ENCODE measurements at places on chromosomes 5 and 9.

- DNase-seq = no peak
These were observed 107.7 kb downstream of the CCDC192 start for GRCh38 chr5:127810707-127811490.

DNA sequence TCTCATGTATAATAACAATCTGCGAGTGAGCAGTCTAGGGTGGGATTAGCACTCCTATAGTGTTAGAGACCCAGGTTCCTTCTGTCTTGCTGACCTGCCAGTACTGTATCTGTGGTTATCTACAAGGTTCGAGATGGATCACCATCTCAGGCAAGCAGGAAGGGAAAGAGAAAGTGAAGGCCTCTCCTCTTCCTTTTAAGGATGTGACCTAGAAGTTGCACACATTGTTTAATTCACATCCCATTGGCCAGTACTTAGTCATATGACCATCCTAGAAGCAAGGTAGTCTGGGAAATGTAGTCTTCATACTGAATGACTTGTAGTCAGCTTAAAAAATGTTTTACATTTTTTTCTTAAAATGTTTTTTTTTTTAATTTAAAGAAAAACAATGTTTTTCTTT lies 168.6 kb downstream of the CARTPT start:
- DNase-seq = peak; percentile 51

GRCh38 chr5:126268697-126269315 lies 154.4 kb upstream of the GRAMD2B start:
- DNase-seq = peak; percentile 78

DNA sequence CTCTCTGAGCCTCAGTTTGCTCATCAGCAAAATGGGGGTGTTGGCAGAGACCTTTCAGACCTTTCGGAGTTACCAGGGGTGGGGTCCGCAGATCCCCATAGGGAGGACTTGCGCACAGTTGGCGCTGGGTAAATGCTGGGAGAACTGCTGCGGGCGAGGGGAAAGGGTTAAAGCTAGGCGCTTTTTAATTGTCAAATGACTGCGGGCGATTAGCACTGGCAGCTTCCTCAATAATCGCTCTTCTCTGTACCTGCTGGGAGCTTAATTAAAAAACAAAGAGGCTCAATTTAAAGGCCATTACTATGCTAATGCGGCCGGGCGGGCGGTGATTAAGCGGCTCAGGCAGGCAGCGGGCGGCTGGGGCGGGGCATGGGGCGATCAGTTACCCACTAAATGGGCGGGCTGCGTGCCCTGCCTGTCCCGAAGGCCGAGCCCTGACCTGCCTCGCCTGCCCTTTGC lies 63.0 kb downstream of the LMX1B start:
- peak; percentile 70 for DNase-seq

DNA sequence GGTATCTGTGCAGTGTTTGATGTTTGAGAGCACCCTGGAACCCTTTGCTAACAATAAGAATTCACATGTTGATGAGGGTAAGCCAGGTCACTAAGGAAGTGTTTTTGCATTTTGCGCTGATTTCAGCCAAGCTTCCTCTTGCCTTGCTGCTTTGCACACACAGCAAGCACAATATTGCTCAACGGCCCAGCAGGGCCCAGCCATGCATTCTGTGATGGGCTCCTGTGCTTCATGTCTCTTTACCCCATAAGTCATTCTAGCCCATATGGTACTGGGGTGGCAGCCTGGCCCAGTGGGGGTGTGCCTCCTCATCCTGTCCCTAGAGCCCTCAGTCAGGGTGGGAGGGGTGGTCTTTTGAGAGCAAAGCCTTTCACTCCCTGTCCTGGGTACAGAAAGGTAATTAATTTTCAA lies 481.3 kb downstream of the GADD45G start:
- DNase-seq = no peak

DNA sequence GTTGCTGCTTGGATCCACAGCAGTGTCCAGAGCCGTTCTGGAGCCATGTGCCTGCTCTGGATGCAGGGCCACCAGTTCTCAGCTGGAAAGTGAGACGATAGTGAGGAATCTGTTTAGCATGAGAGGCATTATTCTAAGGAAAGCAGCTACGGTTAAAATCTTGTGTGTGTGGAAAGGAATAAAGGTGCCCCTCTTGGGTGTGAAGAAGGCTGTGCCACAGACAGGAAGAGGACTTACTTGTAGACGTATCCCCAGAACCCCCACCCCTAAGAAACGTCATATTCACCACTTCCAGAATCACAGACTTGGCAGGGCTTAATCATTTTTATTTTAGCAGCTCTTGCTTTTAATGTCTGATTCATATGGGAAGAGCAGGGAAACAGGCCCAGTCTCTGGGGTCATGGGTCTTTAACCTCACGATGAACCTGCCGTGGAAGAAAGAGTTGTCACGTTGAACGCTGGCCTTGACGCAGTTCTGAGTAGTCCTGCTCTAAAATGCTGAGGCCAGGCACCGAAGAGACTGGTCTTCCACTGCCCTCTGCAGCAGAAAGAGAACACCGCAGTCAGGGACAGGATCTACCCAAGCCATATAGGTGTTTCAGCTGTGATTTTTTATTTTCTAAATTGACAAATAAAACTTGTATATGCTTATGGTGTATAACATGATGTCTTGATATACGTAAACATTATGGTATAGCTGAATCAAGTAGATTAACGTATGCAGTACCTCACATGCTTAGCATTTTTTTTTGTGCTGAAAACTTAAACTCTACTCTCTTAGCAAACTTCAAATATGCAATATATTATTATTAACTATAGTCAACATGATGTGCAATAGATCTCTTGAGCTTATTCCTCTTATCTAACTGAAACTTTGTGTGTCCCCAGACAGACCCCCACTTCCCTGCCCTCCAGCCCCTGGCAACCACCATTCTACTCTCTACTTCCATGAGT lies 38.8 kb downstream of the CARTPT start:
- DNase-seq = peak; percentile 64

DNA sequence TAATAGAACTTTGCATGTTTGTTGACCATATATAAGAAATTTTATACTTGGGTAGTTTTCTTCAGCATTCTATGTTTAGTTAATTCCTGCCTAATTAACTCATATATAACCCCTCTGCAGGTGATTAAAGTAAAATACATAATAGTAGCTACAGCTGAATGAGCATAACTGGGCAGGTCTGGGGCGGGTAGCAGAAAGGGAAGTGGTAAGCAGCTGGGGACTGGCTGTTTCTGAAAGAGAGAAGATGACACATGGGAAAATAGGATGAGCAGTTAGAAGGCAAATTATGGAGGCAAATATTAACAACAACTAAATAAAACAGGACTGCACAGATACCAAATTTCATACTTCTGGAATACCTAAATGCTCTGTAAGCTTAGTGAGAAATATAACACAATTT lies 128.1 kb downstream of the CPLANE1 start:
- no peak for DNase-seq

- DNase-seq = peak; percentile 73
These were observed 169.9 kb downstream of the DAB2IP start for GRCh38 chr9:121821326-121821725.

GRCh38 chr5:88967633-88968585 lies 84.9 kb upstream of the MEF2C start:
- no peak for DNase-seq

- no peak for DNase-seq
These were observed 59.2 kb downstream of the NIPBL start for GRCh38 chr5:36935805-36936204.

DNA sequence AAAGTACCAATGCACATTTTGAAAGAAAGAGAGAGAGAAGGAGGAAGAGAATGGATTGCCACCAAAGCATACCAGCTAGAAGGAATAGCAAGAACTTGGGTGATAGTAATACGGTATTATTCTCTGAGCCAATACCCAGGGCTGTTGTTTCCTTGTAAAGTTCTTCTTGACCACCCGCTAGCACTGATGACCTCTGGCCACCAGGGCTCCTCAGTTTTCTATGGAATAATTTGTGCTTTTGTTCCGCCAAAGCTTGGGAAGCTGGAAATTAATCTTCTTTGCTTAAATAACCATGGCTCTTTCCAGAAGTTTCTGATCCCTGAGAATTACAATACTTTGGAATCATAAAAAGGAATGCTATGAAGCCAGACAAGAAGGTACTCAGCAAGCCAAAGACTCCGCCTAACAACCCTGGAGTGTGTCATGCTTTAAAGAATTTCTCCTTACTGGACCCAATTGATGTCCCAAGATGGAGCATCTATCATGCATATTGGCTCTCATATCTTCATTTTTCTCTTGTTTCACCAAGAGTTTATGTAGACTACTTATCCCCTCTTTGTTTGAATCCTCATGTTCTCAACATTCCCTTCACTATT lies 29.8 kb downstream of the OR2K2 start:
- no peak for DNase-seq
